EH (cell line): ENCODE measurements at places on chromosomes 2 and 18.
A peak's percentile ranks its signal among the peaks of the same experiment; 100 is the strongest.

DNA sequence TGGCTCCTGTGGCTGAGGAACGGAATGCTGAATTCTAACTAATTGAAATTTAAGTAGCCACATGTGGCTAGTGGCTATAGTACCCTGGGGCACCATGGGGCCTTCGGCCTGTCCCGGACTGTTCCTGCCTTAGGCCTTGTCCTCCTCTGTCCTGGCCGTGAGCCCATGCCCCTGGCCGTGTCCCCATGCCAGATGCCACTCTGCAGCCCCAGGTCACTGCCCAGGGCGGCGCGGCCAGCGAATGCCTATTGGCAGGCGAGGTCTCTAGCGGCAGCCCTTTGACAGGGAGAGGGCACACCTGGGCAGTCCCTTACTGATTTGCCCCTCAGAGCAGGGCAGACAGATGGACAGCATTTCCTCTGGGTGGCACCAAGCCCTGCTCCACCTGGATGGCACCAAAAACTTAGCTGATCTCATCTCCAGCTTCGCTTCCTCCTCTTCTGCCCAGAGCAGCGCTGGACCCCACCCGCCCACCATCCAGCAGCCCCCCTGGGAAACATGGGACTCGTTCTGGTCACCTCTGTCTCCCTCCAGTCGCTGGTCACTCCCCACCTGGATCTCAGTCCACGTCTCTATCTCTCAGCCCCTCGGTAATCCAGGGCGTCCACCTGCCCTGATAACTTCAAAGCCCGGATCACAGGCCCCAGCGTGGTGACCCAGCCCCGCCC lies 1.1 kb upstream of the DGKD start:
- no peak for DNase-seq

- no peak for DNase-seq
Measured at GRCh38 chr2:15808204-15808910, 132.0 kb upstream of the MYCN start.

- no peak for DNase-seq
Measured at GRCh38 chr18:75108579-75109318, 100.2 kb downstream of the PTGR3 start.

DNA sequence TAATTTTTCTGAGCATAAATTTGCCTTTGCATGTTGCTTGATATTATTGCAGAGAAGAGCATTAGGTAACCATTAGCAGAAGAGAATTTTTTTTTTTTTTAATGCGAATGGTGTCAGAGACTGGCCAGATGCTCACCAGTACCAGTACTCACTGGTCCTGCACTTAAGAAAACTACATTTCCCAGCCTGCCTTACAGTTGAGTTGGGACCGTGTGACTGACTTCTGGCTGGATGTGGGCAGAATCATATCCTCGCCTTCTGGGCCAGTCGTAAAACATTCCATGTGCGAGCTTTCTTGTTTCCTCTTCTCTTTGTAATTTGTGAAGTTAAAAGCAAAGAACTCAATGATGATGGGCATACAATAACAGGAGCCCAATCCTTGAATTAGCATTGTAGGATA lies 132.4 kb downstream of the LRRC30 start:
- no peak for DNase-seq

DNA sequence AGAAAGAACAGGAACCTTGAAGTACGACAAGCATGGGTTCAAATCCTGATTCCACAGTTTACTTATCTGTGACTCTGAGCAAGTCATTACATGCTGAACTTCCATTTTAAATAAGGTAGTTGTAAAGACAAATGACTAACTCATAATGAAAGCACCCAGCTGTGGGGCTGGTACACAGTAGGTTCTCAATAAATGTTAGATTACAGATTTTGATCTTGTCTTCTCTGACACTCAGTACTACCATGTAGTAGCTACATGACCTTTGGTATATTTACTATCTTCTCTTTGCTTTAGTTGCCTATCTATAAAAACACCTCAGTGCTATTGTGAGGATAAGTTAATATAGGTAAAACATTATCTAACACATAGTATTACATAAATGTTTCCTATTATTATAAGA lies 3.2 kb downstream of the TRAK2 start:
- no peak for DNase-seq

- DNase-seq: peak; percentile 81
Measured at GRCh38 chr2:218839430-218839829, 7.8 kb upstream of the PRKAG3 start.

DNA sequence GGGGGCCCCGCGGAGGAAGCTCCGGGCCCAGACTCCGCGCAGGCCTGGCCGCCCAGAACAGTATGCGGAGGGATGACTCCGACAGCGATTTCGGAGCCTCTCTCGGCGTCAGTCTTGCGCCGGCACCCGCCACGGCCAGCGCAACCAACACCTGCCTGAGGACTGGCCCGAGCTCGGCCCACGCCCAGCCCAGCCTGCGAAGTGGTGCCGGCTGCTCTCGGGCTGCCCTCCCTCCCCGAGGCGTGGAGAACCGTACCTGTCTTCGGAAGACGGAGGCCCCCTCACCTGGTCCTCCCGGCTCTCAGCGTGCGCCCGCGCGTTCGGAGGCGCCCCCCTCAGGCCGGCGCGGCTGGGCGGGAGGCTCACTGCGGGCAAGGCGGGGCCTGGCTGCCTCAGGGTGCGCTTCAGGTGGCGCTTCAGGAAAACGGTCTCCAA lies at the start of gene M1AP:
Gene M1AP (minus strand): TSS at position 322 of the 435 bp plus-strand sequence. CDS start 8,055 bp downstream, outside the sequence.
- DNase-seq: no peak

- no peak for DNase-seq
Measured at GRCh38 chr18:24678626-24679025, 218.2 kb downstream of the HRH4 start.

- DNase-seq: no peak
Measured at GRCh38 chr2:16296331-16297250, 356.2 kb downstream of the MYCN start.

- no peak for DNase-seq
Measured at GRCh38 chr2:71851094-71851750, 296.4 kb downstream of the CYP26B1 start.

DNA sequence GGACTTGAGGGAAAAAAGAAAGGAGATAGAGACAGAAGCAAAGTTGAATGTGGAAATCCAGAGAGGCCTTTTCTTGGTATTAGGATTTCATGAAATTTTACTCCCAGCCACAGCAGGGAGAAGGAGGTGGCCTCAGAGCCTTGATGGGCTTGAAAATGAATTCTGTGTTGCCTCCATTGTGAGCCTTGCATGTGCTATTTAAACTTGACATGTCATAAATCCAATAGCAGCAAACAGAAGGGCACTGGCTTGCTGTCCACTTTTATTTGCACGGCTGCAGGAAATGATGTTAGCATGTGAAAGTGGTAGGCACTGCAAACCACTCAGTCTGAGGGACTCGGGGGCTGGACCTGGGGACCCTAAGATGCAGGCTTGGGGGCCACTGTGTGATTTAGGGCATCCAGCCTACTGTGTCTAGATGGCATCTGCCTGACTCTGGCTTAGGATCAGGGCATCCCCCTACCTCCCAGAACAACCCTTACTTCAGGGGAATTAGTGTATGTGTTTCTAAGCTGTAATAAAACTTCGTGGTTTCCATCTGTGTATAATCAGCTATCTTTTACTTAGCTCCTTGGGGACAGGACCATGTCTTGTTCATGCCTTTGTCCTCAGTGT lies 139.1 kb upstream of the SKOR2 start:
- DNase-seq: no peak

- DNase-seq: no peak
Measured at GRCh38 chr2:36859366-36859792, 107.0 kb downstream of the STRN start.

DNA sequence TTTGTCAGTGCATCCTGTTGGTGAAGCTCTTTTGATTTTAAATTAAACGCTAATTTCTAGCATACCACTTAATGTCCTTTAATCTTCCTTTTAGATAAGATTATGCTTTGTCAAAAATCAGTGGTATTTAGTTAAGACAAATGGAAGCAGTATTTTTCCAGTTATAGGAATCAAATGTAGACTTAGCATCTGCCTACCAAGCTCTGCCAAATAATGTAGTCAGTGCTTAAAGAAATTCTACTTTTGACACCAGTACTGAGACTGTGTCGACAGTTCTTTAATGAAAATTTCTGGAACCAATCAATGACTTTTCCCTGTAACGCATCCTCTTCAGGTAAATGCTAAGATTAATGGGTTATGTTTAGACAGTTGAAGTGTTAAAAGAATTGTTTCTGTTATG lies 803.3 kb upstream of the FAM98A start:
- no peak for DNase-seq

GRCh38 chr2:228509021-228509420 lies 327.5 kb upstream of the SPHKAP start:
- DNase-seq: no peak

- no peak for DNase-seq
Measured at GRCh38 chr2:11437602-11438001, 28.4 kb downstream of the E2F6 start.

- no peak for DNase-seq
Measured at GRCh38 chr2:39618736-39619135, 47.0 kb upstream of the TMEM178A start.

GRCh38 chr2:188353282-188353681 lies 61.6 kb downstream of the GULP1 start:
- no peak for DNase-seq

GRCh38 chr2:200905618-200906296 lies 16.6 kb downstream of the NIF3L1 start:
- peak; percentile 74 for DNase-seq

GRCh38 chr18:28582724-28583123 lies 405.8 kb upstream of the CDH2 start:
- no peak for DNase-seq

- DNase-seq: no peak
Measured at GRCh38 chr2:137826373-137827372, 137.6 kb upstream of the HNMT start.

DNA sequence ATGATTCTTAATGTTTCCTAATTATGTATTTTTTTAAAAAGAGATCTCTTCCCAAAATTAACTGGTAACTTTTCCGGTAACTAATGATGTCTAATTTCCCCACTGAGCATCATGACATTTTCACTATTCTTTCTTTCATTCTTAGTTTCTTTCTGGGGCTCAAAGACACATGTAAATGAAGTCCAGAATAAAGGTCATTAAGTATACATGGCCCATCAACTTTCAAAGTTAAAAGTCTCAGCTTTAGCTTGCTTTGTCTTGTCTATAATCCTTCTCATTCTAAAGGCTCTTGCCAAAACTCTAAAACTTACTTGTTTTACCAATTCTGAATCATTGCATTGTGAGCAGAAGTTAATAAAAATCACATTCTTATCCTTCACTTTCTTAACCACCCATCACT lies 53.6 kb downstream of the ASXL2 start:
- no peak for DNase-seq

GRCh38 chr18:23825496-23825895 lies 136.2 kb downstream of the LAMA3 start:
- DNase-seq: peak; percentile 73

DNA sequence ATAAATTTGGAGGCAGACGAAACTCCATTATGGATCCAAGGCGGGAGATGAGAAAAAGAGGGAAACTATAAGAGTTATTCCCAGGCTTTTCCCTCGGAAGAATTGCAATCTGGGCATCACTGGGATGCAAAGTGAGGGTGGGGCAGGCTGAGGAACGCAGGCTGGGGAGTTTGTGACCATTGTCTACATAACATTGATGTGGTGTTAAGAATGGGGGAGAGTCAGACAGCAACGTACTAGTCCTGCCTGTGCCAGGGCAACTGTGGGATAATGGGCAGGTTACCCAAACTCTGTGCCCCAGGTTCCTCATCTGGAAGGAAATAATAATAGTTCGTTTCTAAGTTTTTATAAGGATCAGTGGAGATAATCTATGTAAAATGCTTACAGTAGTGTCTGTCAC lies 84.4 kb upstream of the SIX2 start:
- DNase-seq: no peak

DNA sequence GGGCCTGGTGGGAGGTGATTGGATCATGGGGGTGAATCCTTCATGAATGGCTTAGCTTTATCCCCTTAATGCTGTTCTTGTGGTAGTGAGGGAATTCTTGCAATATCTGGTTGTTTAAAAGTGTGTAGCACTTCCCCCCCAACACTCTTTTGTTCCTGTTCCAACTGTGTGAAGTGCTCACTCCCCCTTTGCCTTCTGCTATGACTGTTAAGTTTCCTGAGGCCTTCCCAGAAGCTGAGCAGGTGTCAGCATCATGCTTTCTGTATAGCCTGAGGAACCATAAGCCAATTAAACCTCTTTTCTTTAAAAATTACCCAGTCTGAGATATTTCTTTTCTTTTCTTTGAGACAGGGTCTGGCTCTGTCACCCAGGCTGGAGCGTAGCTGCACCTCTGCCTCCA lies 139.4 kb downstream of the RNF152 start:
- DNase-seq: no peak

- peak; percentile 42 for DNase-seq
Measured at GRCh38 chr2:42001711-42002201, 46.1 kb upstream of the PKDCC start.

- no peak for DNase-seq
Measured at GRCh38 chr18:5398269-5398668, 102.7 kb upstream of the ZBTB14 start.

GRCh38 chr2:185771396-185771795 lies 32.8 kb downstream of the FSIP2 start:
- DNase-seq: no peak

- DNase-seq: no peak
Measured at GRCh38 chr2:238690511-238690910, 157.4 kb upstream of the TWIST2 start.

- peak; percentile 68 for DNase-seq
Measured at GRCh38 chr2:1715184-1716013, 28.9 kb downstream of the PXDN start.

GRCh38 chr2:171348056-171348455 lies 85.7 kb downstream of the METTL8 start:
- DNase-seq: no peak

DNA sequence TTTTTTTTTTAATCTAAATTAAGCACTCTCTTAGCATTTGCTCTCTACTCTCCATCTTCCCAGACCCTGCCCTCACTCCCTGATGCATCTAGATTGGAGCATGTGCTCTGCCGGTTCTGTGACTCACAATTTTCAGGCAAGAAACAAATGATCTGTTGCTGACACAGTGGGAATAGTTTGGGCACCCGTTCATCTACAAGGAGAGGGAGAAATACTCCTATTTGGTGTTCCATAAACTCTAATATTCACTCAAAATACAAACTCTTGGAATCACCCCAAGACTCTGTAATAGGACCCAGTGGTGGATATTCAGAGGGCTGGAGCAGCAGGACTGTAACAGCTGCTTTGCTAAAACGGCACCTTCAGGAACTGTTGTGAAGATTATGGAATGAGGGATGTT lies 37.1 kb upstream of the LINC00305 start:
- no peak for DNase-seq

GRCh38 chr2:168633895-168634294 lies 168.5 kb upstream of the NOSTRIN start:
- DNase-seq: no peak

DNA sequence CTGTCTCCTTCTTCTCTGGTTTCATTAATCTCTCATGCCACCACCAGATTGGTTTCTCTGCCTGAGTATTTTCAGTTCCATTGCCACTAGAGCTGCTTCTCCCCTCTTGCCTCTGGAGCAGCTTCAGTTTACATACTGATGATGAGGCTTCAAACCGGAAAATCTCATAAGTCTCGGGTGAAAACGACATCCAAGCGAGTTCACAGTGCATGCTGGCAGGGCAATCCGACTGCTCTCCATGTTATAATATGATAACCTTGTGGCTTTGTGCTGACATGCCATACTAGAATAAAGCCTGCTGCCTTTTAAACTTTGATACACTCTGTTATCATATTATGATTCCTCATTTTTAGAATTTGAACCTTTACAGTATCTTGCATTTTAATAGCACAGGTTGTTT lies 153.5 kb downstream of the PRPF40A start:
- no peak for DNase-seq
